ENCODE measurements at places on chromosomes 5 and 9.
A peak's percentile ranks its signal among the peaks of the same experiment; 100 is the strongest.

GRCh38 chr5:123819833-123820232 lies 307.9 kb downstream of the CSNK1G3 start:
- peak; percentile 39 for DNase-seq

- DNase-seq: no peak
Measured at GRCh38 chr9:131841765-131842318, 102.0 kb upstream of the RAPGEF1 start.

- no peak for DNase-seq
Measured at GRCh38 chr5:78793907-78794662, 145.5 kb upstream of the LHFPL2 start.

DNA sequence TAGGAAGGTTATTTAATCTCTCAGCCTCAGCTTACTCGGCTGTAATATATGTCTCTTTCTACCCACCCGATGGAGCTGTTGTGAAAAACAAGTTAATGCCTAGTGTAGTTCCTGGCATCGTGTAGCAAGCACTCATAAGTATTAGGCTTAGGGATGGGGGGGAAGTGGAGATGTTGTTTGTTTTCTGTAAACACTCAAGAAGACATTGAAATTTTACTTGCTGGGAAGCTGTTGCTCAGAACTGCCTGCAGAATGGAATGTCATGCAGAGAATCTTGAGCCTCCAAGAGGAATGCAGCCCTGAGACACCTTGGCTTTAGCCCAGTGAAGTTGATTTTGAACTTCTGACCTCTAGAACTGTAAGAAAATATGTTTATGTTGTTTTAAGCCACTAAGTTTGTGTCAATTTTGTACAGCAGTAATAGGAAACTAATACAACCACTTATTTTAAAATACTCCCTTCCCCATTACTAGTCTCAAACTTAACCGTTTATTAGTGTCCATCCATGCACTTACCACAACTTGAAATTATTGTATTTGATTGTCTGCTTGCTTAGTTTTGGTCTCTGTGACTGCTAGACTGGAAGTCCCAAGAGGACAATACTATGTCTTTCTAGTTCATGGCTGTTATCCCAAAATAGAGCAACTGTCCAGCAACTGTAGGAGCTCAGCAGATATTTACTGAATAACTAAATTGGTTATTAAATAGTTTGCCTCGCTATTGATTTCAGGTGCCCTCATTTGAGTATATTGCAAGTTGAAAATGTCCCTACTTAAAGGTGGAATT lies 53.8 kb downstream of the MFAP3 start:
- no peak for DNase-seq

DNA sequence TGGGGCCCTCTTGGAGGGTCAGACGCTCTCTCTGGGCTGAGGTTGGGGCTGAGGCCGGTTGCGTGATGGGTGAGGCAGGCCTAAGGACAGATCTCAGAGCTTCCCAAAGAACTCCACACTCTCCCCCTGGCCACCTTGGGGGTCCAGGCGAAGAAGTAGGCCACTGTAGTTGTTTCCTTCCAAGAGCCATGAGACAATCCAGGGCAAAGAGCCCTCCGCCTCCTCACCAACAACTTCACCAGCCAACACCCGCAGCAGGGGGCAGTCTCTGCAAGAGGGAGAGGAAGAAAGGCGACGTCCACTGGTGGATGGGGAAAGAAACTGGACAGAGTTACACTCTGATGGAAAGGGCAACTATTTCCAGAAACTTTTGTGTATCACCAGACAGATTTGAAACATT lies 10.7 kb downstream of the SLC35A4 start:
- no peak for DNase-seq

DNA sequence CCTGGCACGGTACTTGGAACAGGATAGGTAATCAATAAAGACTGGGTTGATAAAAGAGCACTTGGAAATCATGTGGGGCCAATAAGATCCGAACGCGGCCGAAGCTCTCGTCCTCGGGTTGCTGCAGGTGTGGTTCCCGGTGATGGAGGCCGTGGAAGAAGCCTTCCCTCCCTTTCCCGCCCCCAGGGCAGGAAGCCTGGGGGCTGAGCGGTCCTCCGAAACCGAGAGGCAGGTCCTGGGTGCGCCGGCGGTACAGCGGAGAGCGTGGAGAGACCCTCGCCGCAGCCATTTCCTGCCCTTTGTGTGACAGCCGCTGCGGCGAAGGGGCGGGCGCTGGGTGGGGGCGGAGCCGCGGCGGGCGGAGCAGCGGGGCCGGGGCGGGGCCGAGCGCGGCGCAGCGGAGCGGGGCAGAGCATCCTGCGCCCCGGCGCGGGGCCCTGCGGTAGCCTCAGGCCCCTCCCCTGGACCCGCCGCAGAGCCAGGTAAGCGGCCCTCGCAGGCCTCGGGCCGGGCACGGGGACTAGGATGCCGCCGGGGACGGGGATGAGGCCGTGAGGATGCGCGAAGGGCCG lies at the start of gene CYFIP2:
Gene CYFIP2, plus strand, starts transcription at position 410 of the 572 bp plus-strand sequence. CDS start 19,239 bp downstream, outside the sequence.
- DNase-seq: no peak

GRCh38 chr9:17425384-17425783 lies 153.5 kb upstream of the SH3GL2 start:
- no peak for DNase-seq

GRCh38 chr5:1105350-1106265 lies 6.3 kb downstream of the SLC12A7 start:
- DNase-seq: no peak

DNA sequence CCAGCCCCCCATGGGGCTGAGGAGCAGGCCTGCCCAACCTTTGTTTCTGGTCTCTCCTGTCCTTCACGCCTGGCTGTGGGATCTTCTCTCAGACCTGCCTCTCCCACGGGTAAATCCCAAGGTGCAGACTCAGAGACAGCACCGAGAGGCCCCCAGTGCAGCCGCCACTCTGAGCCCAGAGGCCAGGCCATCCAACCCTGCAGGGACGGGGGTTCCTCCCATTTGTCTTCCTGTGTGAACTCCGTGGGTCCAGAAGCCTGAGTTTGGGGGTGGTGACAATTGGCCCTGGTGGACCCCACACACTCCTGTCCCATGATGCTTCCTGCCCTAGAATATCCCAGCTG lies 123.4 kb downstream of the ADAMTS2 start:
- no peak for DNase-seq

DNA sequence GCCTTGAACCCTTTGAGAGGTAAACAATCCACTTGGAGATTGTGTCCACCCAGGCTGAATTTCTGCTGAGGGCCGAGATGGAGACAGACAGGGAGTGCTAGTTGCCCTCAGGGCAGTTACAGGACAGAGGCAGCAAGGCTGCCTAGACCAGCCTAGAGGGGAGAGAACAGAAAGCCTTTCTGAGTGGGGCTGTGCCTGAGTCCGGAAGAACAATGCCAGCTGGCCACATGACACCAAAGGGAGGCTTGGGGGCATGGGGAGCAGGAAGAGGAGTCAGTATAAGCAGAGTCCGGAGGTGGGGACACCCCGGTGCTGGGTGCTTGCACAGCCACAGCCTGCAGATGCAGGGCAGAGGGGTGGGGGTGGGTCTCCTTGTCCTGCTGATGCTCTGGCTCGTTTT lies 145.7 kb downstream of the CFAP90 start:
- no peak for DNase-seq

DNA sequence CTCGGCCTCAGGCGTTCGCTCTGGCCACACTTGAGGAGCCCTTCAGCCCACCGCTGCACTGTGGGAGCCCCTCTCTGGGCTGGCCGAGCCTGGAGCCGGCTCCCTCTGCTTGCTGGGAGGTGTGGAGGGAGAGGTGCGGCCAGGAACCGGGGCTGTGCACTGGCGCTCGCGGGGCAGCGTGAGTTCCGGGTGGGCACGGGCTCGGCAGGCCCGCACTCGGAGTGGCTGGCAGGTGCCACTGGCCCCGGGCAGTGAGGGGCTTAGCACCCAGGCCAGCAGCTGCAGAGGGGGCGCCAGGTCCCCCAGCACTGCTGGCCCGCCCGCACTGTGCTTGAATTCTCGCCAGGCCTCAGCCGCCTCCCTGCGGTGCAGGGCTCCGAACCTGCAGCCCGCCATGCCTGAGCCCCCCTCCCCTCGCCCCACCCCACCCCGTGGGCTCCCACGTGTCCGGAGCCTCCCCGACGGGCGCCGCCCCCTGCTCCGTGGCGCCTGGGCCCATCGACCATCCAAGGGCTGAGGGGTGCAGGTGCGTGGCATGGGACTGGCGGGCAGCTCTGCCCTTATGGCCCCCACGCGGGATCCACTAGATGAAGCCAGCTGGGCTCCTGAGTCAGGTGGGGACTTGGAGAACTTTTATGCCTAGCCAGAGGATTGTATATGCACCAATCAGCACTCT lies 138.2 kb downstream of the PDZD2 start:
- no peak for DNase-seq

- DNase-seq: no peak
Measured at GRCh38 chr5:77077829-77078176, 9.3 kb downstream of the ZBED3 start.

DNA sequence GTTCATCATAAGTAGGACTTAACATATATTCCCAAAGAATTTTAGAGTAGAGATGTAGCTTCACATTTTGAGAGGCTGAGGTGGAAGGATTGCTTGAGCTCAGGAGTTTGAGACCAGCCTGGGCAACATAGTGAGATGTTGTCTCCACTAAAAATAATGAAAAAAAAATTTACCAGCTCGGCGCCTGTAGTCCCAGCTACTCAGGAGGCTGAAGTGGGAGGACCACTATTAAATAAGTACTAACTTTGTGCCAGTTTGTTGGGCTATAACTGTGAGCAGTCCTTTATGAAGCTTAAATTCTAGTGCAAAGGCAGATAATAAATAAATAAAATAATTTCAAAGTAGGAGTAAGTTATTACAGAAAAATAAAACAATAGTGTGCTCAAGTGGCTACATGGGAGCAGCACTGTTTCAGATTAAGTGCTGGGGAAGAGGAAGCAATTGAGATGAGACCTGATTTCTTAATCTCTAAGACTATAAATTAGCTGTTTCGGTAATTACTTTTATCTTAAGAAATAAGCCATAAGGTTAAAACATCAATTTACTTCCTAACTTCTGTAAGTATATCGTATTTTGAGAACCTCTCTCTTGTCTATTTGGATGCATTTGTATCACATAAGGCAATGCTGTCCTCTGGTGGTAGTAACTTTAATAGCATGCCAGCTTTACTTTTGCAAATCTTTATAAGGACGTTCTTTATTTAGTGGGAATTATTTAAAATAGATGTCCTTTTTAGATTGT lies 98.9 kb downstream of the CSNK1G3 start:
- peak; percentile 45 for DNase-seq

DNA sequence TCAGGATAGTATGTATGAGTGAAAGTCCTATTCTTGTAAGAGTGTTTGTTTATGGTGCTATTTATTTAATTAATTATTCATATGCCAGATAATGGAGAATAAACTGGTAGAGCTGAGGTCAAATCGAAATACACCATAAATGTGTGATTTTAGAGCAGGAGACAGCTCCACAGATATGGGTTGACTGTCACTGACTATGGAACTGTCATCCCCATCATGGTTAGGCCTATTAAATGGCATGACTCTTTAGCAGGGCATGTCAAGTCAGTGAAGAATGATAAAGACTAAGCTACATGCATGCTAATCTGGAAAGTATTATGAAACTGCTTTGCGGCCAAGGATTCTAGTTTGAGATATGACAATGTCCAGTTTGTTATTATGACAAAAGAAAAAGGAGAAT lies 658.6 kb downstream of the ISL1 start:
- DNase-seq: no peak

DNA sequence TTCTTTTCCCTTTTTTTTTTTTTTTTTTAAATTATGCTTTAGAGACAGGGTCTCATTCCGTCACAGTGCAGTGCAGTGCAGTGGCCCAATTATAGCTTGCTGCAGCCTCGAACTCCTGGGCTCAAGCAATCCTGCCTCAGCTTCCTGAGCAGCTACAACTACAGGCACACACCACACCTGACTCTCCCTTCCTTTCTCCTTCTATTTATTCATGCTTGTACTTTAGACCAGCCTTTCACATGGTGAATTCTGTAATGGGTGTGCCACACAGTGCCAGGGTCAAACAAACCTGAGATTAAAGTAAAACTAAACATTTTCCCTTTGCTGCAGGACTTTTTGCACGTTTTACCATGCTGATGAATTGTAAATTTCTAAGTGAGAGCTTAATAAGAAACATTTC lies 8.0 kb downstream of the SH3RF2 start:
- no peak for DNase-seq

DNA sequence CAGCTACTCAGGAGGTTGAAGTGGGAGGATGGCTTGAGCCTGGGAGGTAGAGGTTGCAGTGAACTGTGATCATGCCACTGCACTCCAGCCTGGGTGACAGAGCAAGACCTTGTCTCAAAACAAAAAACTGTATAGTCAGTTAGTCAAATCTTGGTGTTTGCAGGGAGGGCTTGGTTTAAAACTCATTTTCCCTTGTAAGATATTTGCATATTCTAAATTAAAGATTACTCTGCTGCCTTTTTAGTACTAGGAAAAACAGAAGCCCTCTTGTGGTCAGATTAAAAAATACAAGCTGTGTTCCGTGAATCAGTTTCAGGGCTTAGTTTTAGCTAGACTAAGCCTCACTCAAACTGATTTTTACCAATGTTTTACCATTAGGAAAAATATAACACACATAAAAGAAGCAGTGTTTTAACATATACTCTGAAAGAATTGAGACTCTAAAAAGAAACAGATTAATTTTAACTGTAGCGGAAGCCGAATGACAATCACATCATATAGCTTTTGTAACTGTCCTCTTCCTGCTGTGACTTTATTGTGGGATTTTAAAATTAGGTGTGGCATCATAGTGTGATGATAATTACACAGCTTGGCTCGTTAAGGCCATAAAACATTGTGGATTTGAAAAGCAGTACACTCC lies 84.9 kb upstream of the BASP1 start:
- DNase-seq: no peak

DNA sequence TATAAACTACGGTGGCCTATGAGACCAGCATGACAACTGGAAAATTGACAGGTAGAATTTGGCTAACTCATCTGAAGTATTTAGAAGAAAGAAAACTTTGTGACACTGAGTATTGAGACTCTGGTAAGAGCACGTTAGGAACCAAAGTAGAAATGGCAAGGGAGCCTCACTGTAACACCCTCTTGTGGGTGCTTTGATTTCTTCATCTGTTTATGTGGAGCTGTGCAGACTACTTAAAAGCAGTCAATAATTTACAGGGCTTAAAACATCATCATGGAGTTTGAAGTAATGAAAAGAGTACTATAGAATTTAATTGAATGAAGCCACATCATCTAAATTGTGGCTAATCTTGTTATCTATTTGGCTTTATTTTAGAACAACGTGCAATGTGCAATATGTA lies 414.2 kb downstream of the CCDC171 start:
- no peak for DNase-seq

- DNase-seq: no peak
Measured at GRCh38 chr5:173653822-173654523, 37.5 kb upstream of the BOD1 start.

GRCh38 chr9:98341157-98342097 lies 86.0 kb upstream of the TBC1D2 start:
- DNase-seq: no peak

- DNase-seq: no peak
Measured at GRCh38 chr5:91378752-91379211, 4.3 kb downstream of the ARRDC3 start.

- no peak for DNase-seq
Measured at GRCh38 chr5:93145767-93146166, 435.3 kb downstream of the NR2F1-AS1 start.

GRCh38 chr9:90741036-90741435 lies 60.6 kb upstream of the SYK start:
- no peak for DNase-seq

GRCh38 chr5:126452477-126452876 lies 29.3 kb downstream of the GRAMD2B start:
- DNase-seq: no peak

Data from AG09309 (cell line).